ENCODE measurements at places on chromosomes 13 and 19.

DNA sequence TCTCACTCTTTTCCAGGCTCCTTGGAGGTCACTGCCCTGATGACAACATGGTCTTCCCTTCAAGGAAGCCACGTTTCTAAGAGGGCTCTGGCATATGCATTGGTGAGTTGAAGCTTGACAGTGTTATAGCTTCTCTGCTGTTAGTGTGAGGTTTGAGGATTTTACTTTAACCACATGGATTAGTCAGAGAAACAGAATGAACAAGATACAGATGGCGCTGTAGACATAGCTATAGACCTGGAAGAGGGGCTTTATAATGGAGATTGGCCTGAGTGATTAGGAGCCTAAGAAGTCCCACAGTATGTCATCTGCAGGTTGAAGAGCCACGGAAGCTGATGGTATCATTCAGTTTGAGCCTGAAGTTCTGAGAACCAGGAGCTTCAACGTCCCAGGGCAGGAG, 18.4 kb upstream of the URI1 start:
- no peak for DNase-seq

GRCh38 chr13:71820699-71821098, 46.3 kb downstream of the DACH1 start:
- DNase-seq = no peak

DNA sequence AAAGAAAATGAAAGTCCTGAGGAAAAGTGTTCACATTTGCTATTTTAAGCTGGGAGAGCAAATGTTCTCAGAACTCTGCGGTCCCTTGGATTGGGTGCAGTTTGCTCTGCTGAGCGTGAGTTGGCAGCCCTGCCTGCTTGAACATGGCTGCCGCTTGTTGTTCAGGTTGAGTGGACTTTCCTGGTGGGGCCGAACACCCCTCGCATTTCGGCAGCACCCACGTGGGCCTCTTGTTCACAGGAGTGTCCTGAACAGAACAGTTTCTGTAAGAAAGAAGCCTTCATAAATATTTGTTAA, 10.8 kb upstream of the RNF113B start:
- no peak for DNase-seq

- DNase-seq = no peak
Measured at GRCh38 chr13:50152224-50152623, 137.0 kb downstream of the KCNRG start.

DNA sequence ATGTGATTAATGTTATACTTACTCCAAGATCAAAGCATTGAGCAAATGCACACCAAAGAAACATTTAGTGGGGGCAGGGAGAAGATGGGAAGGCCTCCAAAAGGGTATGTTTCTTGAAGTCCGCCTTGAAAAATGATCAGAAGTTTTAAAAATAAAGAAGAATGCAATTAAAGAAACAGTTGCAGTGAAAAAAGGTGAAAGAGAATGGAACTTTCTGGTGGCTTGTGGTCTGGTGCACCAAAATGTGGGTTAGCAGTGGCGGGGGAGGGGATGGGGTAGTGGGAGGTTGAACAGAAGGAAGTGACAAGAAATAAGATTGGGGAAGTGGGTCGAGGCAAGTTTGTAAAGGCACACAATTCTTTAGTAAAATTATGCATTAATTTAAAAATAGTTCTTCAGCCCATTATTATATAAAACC, 2.5 kb downstream of the LCP1 start:
- DNase-seq = peak; percentile 72

DNA sequence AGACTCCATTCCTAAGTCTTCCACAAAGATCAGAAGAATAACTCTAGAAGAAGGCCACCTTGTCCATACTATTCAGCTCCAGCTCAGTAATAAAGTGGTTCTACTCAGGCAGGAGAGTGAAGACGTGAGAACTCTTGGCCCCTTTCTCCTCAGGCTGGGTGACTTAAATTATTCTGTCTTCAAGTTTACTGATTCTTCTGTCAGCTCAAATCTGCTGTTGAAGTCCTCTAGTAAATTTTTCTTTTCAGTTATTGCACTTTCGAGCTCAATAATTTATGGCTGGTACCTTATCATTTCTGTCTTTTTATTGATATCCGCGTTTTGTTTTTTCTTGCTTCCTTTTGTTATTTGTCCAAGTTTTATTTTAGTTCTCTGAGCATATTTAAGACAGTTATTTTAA, 922.3 kb upstream of the PCDH9 start:
- no peak for DNase-seq

- no peak for DNase-seq
Measured at GRCh38 chr19:39501340-39501739, 2.6 kb downstream of the DLL3 start.

DNA sequence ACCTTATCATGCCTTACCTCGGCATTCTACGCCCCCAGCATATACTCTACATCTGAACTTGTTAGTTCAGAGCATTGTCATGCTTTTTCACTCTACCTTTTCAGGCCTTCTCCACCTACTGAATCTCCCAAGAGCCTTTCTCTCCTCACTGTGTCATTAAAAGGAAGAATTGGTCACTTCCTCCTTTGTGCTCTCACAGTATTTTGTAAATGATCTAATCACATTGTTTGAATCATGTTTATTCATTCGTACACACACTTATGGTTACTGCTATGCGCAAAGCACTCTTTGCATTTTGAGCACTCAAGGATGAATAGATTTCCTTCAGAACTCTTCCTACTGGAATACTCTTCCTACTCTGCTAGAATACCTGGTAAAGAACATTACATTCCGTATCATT, 15.8 kb upstream of the ELF1 start:
- no peak for DNase-seq

- no peak for DNase-seq
Measured at GRCh38 chr19:3698974-3699740, 1.1 kb downstream of the PIP5K1C start.

DNA sequence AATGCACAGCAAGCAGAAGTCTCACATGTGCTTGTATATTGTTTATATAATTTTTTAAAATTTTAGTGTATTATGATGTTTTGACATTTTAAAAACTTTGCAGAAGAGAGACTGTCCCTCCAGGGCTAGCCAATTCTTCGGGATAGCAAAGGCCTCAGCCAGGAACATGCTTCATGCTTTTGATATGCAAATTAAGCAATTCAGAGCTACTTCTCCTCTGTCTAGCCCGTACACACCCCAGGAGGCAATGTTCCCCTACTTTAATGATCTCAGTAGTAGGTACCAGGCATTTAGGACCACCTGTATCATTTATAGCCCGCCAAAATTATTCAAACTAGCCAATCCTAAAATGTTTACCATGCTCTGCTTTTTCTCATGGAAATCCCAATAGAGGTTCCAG, 1116.2 kb downstream of the OLFM4 start:
- DNase-seq = no peak

DNA sequence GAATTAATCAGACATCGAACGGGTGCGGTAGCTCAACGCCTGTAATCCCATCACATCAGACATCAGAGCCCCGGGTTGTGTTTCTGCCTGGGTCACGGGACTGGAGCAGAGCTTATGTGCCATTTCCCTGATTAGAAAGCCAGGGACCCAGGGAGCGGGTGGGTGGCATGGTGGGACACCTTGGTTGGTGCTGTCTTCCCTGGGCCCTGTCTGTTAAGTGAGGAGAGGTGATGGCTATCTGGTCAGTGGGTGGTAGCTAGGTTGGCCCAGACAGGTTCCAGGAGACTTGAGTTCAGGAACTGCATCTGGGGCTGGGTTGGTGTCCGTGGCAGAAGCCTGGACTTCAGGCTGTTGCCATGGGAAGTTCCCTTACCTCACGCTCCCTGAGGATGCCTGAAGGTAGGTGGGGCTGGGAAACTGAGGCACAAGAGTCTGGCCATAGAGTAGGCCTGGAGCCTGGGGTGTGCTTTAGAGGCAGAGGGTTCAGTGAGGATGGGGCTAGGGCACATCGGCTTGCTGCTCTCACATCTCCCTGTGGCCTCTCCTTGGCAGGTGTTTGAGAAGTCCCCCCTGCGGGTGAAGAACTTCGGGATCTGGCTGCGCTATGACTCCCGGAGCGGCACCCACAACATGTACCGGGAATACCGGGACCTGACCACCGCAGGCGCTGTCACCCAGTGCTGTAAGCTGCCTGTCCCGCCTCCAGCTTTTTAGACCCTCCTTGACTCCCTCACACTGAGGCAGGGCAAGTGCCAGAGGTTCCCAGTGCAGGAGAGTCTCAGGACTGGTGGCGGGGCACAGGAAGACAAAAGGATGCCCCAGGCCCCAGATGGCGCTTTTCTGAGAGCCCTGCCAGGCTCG, 2.1 kb downstream of the RPL18A start:
- no peak for DNase-seq

DNA sequence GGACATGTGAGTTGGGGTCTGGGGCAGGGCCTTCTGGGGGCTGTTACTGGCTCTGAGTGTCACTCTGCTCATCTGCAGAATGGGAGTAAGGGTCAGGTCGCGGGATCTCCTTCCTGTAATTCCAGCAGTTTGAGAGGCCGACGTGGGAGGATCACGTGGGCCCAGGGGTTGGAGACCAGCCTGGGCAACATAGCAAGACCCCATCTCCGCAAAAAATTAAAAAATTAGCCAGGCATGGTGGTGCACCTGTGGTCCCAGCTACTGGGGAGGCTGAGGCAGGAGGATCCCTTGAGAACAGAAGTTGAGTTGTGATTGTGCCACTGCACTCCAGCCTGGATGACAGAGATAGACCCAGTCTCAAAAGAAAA, 4.0 kb downstream of the ARID3A start:
- DNase-seq = no peak

GRCh38 chr13:29546662-29547061, 48.8 kb downstream of the SLC7A1 start:
- no peak for DNase-seq

- DNase-seq = no peak
Measured at GRCh38 chr13:36806102-36806501, 12.9 kb upstream of the RFXAP start.

DNA sequence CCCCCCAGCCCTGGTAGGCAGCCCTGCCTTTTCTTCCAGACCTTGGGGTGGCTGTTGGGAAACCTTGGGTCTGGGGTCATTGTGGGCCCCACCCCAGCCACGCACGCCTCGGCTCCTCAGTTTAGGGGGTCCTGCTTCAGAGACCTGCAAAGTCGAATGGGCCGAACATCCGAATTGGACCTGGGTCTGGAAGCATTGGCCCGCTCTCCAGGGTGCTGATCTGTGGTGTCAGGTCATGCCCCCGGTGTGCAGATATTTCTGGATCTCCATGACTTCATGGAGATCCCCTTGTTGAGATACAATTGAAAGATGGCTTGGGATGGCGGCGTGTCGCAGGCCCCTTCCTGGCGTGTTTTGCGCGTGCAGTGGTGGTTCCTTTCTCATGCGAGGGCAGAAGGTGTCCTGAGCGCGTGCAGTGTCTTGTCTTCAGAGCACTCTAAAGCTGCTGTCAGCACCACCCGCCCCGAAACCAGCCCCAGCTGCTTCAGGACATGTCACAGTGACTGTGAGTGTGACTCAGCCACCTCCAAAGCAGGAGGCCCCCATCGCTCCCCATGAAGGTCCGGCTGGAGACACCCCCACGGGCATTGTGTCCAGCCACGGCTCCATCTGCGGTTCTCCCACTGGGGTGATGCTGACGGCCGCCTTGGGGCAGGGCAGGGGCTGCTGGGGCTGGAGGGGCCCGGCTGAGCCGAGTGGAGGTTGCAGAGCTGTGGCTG, 112.7 kb downstream of the KDM4B start:
- no peak for DNase-seq

- DNase-seq = no peak
Measured at GRCh38 chr19:7505288-7505681, 10.6 kb upstream of the ZNF358 start.

DNA sequence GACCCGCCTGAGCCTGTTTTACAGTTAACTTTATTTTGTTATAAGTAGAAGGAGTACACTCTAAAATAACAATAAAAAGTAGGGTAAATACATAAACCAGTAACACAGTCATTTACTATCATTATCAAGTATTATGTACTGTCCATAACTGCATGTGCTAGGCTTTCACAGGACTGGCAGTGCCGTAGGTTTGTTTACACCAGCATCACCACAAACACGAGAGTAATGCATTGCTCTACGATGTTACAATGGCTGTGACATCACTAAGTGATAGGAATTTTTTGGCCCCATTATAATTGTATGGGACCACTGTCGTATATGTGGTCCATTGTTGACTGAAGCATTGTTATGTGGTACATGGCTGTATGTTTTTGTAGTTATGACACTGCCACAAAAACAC, 41.3 kb upstream of the SLC7A9 start:
- DNase-seq = no peak

GRCh38 chr19:42629191-42629590, 34.5 kb upstream of the CEACAM8 start:
- DNase-seq = no peak

- DNase-seq = no peak
Measured at GRCh38 chr13:30898070-30898469, 8.0 kb upstream of the MEDAG start.

DNA sequence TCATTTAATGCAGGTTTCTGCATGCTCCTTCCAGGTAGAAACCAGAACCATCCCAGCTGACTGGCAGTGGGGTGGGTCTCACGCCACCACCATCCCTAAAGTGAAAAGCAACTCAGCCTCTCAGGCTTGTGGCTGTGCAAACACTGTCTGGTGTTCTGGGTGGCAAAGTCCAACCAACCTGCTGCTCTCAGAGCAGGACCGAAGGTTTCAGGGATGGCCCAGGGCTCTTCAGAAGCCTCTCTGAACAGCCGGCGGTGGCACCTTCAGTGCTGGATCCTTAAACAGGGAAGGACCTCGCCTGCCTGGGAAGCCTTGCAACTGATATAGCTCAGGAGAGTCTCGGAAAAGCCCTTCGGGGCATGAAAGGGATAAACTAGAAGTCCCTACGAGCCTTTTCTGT, 100.8 kb downstream of the COL4A1 start:
- no peak for DNase-seq

GRCh38 chr13:85841427-85841826, 42.2 kb upstream of the SLITRK6 start:
- DNase-seq = no peak

- DNase-seq = no peak
Measured at GRCh38 chr19:35692010-35692409, 12.3 kb upstream of the ZBTB32 start.

DNA sequence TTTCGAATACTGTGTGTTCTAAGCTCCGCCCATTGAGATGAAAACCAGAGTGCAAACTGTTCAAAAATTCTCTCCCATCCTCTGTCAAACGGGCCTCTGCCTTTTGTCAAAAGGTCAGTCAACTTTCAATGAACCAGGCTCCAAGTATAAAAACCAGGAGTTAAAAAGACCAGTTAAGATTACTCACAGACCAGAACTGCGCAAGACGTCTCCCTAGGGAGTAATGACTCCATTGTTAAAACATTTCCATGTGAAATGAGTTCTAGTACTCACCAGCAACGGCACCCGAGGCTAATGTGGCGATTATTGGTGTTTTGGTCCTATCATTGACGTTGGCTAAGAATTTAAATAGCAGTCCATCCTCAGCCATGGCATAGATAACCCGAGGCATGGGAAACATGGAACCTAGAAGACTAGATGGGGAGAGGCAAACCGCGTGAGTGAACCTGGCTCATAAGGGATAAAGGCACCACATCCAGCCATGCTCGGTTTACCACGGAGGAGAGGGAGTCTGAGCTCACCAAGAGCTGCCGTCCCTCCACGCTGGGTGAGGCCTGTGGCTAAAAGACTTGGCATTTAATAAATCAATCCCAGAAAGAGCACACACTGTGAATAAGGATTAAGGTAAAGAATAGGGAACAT, 73.3 kb downstream of the SLC7A1 start:
- no peak for DNase-seq

GRCh38 chr19:45211751-45212381, 33.3 kb downstream of the BLOC1S3 start:
- no peak for DNase-seq

GRCh38 chr19:41627966-41628675, 1.2 kb upstream of the CEACAM4 start:
- no peak for DNase-seq

- DNase-seq = no peak
Measured at GRCh38 chr19:29111576-29111975, 101.4 kb downstream of the UQCRFS1 start.
